ENCODE measurements at places on chromosomes 1 and 21.

- DNase-seq = no peak
Observed at GRCh38 chr1:246261639-246262038, 245.4 kb downstream of the SMYD3 start.

DNA sequence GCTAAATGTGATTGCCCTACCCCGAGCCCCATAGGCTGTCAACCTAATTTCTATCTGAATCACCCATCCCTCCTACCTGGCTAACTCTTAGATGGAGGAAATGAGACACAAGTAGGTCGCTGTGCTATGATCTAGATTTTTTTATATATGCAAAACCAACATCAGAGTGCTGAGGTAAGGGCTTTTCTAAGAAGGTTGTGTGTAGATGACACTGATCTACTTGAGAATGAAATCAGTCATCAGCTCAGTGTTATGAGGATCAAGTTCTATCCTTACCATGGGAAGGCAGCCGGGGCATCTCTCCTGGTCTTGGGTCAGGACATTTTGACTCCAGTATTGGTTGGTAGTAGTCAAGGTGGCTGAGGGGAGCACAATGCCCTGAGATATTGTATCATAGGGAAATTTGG lies 23.6 kb downstream of the SLAMF1 start:
- no peak for DNase-seq

DNA sequence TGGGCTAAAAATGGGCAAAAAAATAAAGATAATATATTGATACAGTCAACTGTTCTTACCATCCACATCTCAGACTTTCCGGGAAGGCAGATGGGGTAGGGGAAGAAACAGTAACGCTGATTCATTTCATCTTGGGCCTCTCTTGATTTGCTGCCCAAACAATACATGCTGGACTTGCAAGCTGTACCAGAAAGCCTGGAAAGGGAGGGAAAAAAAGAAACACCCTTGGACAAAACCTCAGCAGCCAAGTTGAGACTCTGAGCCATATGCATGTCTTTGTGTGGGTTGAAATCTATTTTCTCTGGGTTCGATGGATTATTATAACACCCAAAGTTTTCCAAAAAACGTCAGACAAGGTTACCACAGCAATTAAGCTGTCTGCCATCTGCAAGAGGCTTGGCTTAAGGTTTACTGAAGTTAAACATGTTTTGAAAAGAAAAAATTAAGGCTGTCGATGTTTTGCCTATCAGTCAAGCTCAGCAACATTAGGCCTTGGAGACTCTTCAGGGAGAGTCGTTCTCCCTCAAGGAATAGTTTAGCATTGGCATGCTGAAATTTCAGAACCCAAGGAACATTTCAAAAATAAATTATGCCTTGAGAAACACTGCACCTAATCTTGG lies 71.2 kb downstream of the PSMG1 start:
- no peak for DNase-seq

GRCh38 chr1:48563021-48563420 lies 91.0 kb upstream of the SPATA6 start:
- no peak for DNase-seq

- DNase-seq = no peak
Observed at GRCh38 chr1:193663965-193664364, 477.6 kb upstream of the B3GALT2 start.

- no peak for DNase-seq
Observed at GRCh38 chr1:228977741-228978140, 242.5 kb downstream of the RHOU start.

- DNase-seq = no peak
Observed at GRCh38 chr1:66761221-66761620, 9.0 kb downstream of the DYNLT5 start.

DNA sequence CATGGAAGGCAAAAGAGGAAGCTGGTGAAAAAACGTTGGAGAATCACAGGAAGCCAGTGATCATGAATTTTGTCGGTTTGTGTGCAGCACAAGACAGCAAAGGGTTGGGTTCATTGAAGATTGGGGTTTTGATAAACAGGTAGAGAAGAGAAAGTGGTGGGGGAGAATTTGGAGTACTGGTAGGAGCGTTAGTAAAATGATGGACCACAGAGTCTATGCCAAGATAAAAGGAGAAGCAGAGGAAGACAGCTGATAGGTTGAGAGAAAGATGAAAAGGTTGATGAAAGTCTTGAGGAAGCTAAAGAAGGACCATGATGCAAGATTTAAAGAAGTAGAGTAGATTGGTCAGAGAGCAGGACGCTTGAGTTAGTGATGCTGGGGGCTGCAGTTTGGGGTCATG lies 156.8 kb upstream of the POU3F1 start:
- no peak for DNase-seq

DNA sequence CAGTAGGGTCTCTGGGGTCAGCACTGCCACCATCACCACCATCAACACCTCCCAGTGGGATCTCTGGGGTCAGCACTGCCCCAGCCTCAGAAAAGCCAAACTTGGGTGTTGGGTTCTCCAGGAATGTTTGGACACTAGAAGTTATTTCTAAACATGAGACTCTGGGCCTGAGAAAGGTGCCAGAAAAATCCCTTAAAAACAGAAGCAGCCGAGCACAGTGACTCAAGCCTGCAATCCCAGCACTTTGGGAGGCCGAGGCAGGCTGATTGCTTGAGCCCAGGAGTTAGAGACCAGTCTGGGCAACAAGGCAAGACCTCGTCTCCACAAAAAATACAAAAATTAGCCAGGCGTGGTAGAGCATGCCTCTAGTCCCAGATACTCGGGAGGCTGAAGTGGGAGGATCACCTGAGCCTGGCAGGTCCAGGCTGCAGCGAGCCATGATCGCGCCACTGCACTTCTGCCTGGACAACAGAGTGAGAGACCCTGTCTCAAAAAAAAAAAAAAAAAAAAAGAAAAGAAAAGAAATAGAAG lies 470 bp downstream of the PTAFR start:
- DNase-seq = no peak

- DNase-seq = no peak
Observed at GRCh38 chr1:40945491-40945973, 34.0 kb upstream of the CTPS1 start.

DNA sequence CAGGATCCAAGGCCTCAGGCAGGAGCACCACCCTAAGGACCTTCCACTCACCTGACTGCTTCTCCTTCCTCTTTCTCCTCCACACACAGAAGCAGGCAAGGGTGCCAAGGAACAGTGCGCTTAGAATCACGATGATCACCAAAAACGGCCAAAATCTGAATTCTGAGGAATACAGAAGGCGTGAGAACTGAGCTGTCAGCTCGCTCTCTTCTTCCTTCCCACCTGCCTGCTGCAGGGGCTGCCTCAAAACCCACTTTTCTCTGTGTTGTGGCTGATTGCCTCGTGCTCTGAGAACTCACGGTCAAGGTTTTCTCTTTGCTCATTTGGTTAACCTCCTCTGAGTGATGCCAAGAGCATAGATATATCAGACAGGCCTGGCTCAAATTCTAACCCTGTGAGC lies 23.8 kb downstream of the CD244 start:
- DNase-seq = no peak

- DNase-seq = no peak
Observed at GRCh38 chr1:204920511-204920910, 49.8 kb downstream of the NFASC start.

DNA sequence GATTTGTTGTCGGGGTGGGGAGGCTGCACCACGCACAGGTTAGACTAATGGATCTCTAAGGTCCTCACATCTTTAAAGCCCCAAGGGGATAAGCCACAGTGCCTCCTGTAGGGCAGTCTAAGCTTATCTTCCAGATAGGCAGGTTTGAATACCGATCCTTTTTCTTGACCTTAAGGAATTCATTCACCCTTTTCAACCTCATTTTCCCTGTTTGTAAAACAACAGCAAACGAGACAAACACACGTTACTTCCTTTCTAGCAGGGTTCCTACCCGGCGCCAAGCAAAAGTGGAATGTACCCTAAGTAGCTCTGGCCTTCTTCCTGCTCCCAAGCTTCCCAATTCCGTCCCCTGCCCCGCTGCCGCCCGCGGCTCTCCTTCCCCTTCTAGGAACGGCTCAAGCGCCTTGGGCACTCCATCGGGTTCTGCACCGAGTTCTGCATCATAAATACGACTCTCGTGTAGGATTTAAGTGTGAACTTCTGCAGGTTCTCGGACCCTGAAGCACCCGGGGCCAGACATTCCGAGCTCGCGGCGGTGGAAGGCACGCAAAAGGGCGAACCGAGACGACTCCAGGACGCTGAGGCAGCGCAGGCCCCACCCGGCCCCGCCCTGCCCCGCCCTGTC lies 548 bp upstream of the CDC20 start:
- DNase-seq = peak; percentile 47

GRCh38 chr1:184693011-184693410 lies 61.6 kb downstream of the EDEM3 start:
- no peak for DNase-seq

- no peak for DNase-seq
Observed at GRCh38 chr1:23865543-23865930, 2.6 kb downstream of the FUCA1 start.

DNA sequence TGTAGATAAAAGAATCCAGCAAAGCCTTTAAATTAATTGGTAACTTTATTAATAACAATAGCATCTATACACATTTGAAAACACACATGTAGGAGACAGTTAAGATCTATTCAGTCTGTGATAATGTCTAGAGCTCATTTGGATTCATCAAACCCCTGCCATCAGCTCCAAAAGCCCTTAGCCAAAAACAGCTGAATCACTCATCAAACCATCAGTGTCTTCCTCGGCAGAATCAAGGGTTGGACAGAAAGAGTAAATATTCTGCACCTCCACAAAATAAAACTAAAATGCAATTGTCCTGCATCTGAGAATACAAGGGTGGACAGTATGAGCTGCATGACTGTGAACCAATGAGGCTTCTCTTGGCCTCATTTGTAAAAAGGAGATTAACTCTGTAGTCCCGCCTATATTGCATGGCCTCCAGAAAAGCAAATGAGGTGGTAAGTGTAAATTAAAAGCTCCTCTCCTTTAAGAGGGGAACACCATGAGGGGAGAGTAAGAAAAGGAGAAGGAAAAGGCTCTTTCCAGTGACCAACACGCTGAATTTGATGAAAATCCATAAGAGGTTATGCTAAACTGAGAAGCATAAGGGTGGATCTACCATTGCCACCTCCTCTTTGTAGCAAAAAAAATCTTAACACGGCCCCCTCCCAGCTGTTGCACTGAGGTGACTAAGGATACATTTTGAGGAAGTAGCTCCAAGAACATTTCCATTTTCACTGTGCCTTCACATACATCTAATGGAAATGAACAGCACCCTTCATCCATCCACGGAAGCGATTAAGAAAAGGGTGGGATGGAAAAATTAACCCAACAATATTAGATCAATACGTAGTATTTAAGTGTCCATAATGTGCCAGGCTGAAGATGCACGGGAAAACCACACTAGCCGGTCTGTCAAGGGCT lies 14.7 kb upstream of the BOLA1 start:
- no peak for DNase-seq

DNA sequence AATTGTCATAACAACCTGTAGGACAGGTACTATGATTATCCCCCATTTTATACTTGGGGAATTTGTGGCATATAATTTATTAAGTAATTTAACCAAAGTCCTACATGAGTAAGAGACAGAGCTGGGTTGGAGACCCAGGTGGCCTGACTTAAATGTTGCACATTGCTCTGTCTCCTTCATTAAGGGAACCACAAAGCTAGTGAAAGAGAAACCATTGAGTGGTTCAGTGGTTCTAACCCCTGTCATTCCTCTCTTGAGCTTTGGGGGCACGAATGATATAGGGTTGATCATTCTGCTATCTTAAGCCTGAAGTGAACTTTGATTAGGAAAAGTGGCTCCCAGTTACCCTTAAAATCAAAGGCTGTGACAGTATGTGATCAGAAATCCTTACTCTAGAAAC lies 5.3 kb upstream of the MAP3K7CL start:
- DNase-seq = no peak

DNA sequence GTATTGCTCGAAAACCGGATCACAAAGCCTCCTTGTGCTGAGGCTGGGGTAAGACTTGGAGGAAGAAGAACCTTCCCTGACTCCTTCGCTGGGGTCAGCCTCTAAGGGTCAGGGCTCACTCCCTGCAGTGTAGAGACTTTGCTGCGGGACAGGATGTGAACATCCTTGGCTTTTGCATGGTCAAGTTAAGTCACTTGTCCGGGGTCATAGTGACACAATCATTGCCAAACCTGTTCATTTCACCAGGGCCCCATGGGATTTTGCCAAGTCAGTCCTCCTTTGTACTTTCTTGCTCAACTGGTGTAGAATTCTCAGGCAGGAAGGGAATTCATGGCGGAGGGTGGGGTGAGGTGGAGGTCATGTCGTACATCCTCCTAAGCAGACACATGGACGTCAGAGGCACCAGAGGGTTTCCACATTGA lies 24.7 kb upstream of the IL10 start:
- DNase-seq = no peak

GRCh38 chr1:172894349-172895049 lies 156.2 kb downstream of the TNFSF18 start:
- no peak for DNase-seq

GRCh38 chr1:67735806-67736627 lies 51.0 kb downstream of the GADD45A start:
- DNase-seq = no peak

DNA sequence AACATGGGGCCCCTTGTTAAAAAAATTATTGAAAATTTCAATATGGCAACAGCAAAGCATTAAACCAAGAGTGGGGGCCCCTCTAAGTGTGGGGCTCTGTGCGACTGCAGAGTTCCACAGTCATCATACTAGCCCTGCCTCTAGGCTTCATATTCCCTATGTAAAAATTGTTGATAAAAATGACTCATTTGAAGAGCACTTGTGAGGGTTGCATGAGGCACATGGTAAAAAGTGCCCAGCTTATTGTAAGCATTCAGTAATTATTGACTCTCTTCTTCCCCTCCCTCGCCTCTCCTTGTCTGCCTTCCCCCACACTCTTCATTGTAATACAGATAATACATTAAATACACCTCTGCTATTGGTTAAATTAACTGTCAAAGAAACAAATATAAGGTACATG lies 86.7 kb upstream of the PTBP2 start:
- no peak for DNase-seq

- DNase-seq = no peak
Observed at GRCh38 chr1:110259770-110260169, 49.7 kb downstream of the KCNC4 start.

DNA sequence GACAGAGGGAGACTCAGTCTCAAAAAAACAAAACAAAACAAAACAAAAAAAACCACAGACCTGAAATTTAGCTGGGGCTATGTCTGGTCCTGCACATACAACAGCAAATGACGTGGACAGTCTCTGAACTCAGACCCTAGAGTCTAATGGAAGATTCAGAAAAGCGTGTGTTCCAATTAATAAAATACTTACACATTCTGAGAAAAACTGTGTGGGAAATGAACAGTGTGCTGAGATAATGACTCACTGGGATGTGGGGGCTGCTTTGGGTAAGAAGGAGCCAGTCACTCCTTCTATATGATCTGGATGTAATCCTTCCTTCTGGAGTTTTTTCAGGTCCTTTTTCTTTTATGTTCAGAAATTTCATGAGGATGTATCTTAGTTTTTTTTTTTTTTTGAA lies 29.4 kb downstream of the CLDN14 start:
- DNase-seq = no peak

- DNase-seq = no peak
Observed at GRCh38 chr1:117981455-117982192, 52.1 kb downstream of the WDR3 start.
